Stimulated activated CD4-positive, alpha-beta T cell treated with anti-CD3 and anti-CD28 coated beads, Interleukin-15, amount 100 ng/mL, for 48 hours (primary cell): ENCODE measurements at places on chromosomes 1 and 21.

- peak; percentile 19 for DNase-seq
Measured at GRCh38 chr1:8604041-8604945, 213.1 kb downstream of the RERE start.

GRCh38 chr21:45015469-45015860, 58.9 kb upstream of the ADARB1 start:
- DNase-seq, result no peak

GRCh38 chr1:172674831-172675613, 16.1 kb downstream of the FASLG start:
- DNase-seq, result no peak

GRCh38 chr1:201761871-201762270, 67.1 kb upstream of the IPO9 start:
- no peak for DNase-seq

DNA sequence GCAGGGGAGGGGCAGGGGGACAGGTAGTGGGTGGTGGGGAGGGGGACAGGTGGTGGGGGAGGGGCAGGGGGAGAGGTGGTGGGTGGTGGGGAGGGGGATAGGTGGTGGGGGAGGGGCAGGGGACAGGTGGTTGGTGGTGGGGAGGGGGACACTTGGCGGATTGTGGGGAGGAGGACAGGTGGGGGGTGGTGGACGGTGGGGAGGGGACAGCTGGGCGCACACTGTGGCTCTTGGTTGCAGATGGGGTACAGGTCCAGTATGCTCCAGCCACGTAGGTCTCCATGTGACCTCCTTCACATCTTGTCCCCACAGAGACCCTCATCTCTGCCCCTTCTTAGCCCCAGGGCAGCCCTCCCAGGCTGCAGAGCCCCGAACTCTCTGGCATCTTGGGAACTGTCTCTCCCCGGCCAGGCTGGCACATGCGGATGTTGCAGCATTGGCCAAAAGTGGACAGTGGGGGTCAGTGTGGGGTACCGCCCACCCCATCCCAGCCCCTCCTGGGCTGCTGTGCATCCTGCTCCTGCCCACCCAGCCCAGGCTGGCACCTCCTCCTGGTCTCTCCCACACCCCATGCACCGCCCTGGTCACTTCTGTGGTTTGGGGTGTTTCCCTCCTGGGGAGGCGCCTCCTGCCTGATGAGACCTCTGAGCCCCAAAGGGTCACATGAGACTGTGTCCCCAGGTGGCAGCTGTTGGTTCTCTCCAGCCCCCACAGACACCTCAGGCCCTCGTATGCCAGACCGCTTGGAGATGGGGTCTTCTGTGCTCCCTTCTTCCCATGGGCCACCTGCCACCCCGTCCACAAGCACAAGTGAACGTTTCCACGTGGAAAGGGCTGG, 7.6 kb upstream of the SLC19A1 start:
- no peak for DNase-seq

- DNase-seq, result no peak
Measured at GRCh38 chr1:6523566-6523965, 30.7 kb downstream of the NOL9 start.

GRCh38 chr1:212621949-212622305, 13.4 kb downstream of the ATF3 start:
- no peak for DNase-seq

GRCh38 chr1:6273380-6273891, 12.5 kb upstream of the GPR153 start:
- no peak for DNase-seq

GRCh38 chr1:88876573-88877365, 14.6 kb downstream of the GTF2B start:
- no peak for DNase-seq

GRCh38 chr21:28693476-28693875, 299.2 kb downstream of the LTN1 start:
- DNase-seq, result no peak

DNA sequence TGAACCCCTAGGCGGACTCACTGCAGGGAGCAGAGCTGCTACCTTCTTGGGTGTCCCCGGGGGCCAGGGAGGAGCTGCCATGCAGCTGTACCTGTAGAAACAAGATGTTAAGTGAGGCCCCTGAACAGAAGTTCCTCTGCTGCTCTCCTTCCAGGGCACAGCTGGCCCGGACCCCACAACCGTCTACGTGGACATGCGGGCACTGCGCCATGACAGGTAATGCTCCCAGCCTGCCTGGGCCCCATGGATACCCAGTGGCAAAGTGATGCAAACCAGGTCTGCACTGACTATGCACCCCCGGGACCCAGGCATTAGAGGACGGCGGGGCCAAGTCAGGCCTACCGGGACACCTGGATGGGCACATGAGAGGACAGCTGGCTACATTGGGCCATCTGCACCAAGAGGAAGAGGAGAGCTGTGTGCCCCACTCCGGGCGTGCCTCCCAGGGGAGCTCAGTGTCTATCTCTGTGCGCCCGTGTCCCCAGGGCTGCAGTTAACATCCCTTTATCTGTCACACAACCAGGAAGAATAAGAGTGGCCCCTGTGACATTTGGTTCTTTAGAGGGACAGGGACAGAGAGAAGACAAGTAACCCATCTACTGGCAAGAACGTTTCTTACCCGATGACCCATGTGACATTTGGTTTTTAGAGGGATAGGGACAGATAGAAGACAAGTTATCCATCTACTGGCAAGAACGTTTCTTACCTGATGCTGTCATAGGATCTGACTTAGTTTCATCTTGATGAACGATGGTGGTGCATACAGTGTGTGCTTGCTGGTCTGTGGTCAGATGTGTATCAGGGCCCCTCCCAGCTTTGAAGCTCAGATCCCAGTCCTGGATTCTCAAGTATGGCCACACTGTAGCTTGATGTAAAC, 44.1 kb downstream of the S100B start:
- DNase-seq, result no peak

DNA sequence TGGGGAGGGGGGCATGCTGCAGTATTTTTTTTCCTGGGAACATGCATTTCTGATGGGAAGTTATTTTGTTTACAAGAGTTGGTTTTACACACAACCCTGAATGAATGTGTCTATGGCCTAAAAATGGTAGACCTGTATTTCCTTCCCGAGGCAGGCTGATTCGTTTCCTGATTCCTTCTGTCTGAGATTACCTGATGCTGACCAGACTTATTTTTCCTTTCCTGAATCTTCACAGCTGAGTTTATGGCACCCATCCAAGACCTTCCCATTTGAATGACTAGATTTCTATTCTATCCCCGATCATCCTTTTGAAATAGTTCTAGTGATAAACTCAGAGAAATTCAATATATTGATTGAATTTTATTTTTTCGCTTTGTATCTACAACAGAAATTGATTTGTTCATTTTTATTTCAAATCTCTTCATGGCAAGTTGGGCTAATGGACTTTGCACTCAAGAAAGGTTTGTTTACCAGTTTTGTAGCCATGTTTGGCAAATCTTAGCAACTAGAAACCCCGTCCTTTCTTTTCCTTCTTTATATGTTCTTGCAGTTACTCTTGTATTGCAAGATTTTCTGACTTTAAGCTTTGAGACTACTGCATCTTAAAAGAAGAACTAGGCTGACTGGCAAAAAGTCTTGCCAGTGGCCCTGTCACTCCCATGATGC, 15.9 kb upstream of the PLEKHM2 start:
- DNase-seq, result no peak

GRCh38 chr1:43538143-43538487, 7.4 kb downstream of the PTPRF start:
- no peak for DNase-seq

DNA sequence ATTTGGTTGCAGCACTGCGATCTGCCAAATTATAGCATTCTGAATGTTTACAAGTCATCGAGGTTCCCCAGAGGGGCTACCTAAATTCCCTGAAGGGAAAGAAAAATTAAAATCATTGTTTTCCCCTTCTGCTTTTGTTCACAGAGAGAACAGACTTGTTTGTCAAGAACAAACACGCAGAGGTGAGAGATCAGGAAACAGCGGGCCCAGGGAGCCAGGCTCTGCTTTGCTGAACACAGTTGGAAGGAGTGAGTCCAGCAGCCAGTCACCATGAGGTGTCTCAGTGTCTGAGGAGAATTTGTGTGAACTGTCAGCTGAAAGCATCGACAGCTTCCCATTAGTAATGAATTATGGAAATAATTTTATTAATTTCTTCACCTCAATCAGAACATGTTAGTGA, 52.5 kb downstream of the RWDD3 start:
- DNase-seq, result no peak

DNA sequence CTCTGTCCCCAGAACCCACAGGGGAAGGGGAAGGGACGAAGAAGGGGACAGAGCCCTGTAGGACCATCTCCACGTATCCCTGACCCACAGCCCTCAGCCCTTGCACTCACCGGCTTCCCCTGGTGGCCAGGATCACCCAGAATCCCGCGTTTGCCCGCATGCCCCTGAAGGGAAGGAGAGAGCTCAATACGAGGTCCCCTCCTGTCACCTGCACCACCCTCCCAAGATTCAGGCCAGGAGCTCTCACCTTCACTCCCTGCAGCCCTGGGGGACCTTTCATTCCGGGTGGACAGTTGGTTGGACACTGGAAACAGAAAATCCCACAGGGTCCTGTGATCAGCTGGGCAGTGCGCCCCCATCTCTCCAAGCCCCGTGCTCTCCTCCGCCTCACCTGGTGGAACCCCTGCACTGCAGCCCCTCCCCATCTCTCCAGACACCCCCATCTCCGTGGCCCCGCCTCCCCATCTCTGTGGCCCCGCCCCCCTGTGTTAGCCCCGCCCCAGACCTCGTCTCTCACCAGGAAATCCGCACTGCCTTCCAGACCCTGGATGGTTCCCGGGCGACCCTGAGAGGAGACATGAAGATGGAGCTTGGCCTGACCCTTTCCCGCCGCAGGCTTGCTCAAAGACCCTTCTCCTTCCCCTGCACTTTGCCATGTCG, 6.0 kb downstream of the COL9A2 start:
- DNase-seq, result no peak

DNA sequence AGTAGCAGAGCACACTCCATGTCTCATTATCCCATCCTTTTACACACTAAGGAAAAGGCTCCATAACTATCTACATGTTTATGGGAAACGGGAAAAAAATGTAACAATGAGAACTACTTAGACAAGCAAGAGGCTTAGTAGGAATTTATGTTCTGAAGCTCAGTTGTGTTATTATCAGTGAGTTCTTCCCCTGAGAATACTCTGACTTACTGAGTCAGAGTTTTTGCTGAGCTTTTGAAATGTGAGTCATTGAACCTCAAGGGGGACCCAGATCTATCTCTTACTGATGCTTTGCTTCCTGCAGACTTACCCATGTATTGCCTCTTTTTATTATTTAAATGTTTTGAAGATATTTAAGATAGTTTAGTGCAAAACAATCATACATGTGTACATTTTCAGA, 20.1 kb downstream of the CFHR5 start:
- no peak for DNase-seq

GRCh38 chr1:34806396-34806795, 13.6 kb downstream of the GJA4 start:
- no peak for DNase-seq

DNA sequence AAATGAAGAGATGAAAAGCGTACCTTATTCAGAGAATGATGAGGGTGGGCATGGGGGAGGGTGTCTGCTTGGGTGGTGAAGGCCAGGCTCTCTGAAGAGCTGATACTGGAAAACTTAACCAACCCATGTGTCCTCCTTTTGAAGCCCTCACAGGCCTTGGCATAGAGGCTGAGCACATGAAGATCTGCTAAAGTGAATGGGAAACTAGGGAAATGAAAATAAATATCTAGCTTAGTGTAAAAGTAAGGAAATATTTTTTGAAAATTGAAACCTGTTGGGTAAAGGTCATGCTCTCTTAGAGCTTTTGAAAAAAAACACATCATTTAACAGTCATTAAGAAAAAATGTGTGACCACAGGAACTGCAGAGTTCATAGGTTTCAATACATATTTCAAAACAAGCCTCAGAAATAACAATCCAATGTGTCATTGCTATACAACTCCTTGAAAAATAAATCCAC, 40.5 kb upstream of the RALGPS2 start:
- DNase-seq, result no peak

- no peak for DNase-seq
Measured at GRCh38 chr1:232751393-232752140, 53.6 kb upstream of the MAP10 start.

GRCh38 chr1:40884055-40884795, 22.1 kb upstream of the CITED4 start:
- DNase-seq, result no peak

DNA sequence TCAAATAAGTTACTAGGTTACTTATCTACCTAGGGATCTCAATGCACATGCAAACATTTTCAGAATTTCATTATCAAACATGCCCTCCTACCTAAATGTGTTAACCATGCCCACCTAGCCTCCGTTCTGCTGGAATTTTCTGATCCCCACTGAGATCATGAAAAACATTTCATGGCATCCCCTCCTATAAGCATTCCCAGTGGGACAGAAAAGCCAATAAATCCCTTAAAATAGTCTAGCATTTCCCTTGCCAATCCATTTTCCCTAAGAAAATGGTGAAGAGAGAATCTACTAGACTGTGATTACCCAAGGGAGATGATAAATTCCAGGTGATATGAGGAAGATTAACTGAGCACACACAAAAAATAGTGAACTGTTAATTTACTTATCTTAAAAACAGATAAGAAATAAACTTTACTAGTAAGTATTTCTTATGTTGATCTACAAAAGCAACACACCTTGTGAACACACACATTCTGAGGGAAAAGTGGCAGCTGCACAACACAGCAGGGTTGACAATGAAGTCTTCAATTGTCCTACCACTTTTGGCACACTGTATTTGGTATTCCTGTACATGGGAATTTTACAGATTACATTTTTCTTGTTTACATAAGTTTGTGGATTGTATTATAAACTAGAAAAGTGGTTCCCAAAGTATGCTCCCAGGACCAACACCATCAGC, 49.6 kb downstream of the ARID4B start:
- no peak for DNase-seq

DNA sequence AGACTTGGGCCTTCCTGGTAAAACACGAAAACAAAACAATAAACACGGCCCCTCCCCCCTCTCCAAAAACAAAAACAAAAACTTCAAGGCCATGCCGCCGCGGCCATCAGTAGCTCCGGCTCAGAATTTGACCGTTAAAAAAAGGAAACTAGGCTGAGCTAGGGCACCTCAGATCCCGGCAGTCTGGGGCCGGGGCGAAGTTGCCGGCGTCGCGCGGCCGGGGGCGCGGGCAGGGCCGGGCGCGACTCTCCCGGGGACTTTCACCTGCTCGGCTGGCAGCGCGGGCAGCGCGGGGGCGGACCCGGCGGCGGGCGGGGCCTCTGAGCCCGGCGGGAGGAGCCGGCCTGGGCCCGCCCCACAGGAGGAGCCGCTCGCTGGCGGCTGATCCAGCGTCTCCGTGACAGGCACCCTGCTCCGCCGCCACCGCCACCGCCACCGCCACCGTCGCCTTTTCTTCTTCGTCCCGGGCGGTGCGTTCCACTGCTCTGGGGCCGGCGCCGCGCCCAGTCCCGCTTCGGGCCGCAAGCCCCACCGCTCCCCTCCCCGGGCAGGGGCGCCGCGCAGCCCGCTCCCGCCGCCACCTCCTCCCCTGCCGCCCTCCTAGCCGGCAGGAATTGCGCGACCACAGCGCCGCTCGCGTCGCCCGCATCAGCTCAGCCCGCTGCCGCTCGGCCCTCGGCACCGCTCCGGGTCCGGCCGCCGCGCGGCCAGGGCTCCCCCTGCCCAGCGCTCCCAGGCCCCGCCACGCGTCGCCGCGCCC, at the start of gene NOS1AP:
Gene NOS1AP, plus strand, starts transcription at position 358 of the 760 bp plus-strand sequence. CDS start 487 bp downstream, outside the sequence.
- DNase-seq, result peak; percentile 76
